HAP-1 (cell line): ENCODE measurements at places on chromosomes 16 and 17.

DNA sequence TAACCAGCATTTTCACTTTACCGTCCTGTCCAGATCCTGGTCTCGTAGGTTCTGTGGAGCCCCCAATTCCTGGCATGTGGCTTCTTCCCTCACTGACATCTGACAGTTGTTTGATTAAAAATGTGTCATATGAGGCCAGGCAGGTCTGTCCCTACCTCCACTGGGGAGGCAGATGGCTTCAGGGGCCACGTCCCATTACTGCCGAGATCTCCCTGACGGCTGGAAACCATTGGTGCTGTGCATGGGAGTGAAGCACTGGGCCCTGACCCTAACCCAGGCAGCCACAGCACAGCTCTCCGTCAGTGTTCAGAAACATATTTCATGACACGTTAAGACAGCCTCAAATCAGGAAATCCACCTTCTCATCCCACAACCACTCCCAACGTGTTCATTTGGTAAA lies 77.5 kb downstream of the GNAO1 start:
- no peak for DNase-seq

DNA sequence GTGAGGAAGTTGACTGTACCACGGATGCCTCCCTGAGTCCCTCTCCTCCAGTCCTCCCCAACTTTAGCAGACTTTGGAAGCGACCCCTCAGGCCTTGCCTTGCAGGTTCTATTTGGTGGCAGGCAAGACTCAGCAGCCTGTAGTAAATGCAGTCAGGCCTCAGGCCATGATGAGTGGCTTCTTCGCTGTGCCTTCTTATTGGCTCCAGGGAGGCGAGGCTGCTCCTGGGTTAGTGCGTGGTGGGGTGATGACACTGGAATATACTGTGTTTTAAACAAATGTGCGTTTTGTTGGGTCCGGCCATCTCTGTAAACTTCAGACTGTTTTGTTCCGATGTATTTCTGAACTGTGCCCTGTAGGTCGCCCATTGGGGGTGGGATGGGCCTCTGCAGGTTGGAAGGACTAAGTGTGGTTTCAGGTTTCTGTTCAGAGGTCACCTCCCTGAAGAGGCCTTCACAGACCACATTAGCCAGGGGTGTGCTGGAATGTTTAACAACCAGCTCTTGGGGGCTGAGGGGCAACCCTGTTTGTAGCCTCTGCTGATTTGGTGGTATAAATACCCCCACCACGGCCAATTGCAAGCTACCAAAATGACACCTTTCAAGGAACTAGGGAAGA lies 62.5 kb downstream of the CYLD start:
- no peak for DNase-seq

DNA sequence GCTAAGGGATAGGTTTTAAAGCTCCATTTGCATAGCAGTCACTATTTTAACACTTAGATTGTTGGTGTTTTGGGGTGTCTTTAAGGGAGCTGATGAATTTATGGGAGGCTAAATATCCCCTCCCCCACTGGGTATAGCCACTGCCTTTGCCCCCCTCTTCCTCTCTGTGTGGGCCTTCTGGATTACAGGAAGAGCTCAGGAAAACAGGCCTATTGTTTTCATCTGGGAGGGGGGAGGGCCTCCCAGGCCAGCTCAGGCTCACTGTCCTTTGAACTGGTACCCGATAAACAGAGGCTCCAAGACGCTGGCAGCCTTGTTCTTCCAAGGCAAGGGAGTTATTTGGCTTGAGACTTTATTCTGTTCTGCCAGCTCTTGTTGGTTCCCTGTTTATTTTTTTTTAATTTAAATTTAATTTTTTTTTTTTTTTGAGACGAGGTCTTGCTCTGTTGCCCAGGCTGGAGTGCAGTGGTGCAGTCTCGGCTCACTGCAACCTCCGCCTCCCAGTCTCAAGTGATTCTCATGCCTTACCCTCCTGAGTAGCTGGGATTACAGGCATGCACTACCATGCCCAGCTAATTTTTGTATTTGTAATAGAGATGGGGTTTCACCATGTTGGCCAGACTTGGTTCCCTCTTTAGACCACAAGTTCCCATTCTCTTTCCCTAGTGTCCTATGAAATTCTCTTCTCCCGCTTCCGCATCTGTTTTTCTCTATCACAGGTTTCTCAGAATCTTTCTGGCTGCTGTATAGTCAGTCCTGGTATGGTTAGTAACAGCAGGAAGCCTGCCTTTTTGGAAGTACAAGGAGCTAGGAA lies 25.1 kb downstream of the MINK1 start:
- DNase-seq = no peak

- DNase-seq = no peak
Observed at GRCh38 chr17:8898126-8898525, 30.7 kb upstream of the PIK3R6 start.

DNA sequence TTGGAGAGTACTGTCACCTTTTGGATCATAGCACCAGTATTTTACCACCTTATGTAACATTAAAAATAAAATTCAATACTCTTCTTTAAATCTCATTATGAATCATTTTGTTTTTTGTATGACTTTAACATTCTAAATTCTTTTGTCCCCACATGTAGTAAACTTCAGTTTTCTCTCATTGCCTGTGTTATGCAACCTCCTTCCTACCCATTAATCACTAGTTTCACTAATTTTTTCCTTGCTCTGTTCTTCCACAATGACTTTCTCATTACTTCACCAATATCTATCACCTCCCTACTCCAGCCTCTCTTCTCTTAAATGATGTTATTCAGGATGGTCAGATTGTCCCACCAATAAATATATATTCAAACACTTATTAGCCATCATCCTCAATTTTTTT lies 68.7 kb downstream of the TTC19 start:
- no peak for DNase-seq

DNA sequence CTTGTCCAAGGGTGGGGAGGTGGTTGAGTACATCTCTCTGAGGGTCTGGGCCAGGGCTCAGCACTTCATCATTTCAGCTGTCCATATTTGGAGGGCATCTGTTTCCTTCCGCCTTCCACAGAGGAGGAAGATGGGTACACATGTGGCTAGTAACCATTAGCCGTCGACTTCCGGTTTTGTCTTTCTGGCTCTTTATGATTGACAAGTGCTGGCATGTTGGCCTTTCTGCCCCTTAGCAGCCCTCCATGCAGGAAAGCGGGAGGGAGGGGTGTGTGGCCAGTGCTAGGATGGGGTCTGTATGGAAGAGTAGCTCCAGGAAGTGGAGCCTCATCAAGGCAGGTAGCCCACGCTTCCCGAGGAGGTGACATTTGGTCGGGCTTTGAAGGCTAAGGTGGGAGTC lies 69.6 kb downstream of the RAI1 start:
- DNase-seq = no peak

- peak; percentile 22 for DNase-seq
Observed at GRCh38 chr16:75836347-75837010, 110.2 kb upstream of the CPHXL start.

- no peak for DNase-seq
Observed at GRCh38 chr17:46770818-46771560, 47.5 kb downstream of the WNT3 start.

DNA sequence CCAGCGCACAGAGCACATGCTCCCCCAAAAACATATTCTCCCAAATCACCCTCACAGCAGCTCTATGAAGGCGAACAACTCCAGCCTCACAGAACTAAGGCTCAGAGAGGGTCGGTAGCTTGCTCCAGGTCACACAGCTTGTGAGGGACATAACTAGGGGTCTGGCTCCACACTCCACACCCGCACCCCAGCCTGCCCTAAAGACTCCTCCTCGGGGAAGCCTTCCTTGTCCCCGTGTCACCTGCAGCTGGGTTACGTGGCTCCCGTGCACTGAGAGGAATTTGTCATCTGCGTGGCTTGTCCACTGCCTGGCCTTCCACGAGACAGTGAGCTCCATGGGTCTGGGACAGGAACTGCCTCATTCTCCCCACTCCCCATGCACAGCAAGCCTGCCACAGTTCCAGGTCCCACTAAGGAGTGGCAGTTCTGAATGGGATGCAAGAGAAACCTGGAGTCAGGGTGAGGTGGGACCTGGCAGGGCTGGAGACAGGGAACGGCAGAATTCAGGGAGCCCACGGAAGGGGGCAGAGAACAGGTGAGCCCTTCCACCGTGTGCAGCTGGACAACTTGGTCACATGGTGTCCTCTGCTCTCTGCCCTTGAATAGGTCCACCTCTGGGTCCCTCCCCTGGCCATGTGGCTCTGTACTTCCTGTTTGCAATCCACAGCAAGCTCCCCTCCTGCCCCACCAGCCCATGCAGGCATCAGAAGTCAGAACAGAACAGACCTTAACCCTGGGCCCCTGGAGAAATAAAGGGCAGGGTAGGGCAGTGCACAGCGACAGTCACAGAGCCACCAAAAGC lies 27.4 kb downstream of the TNFRSF13B start:
- DNase-seq = no peak

GRCh38 chr17:20086416-20087076 lies 77.4 kb downstream of the SPECC1 start:
- DNase-seq = no peak

DNA sequence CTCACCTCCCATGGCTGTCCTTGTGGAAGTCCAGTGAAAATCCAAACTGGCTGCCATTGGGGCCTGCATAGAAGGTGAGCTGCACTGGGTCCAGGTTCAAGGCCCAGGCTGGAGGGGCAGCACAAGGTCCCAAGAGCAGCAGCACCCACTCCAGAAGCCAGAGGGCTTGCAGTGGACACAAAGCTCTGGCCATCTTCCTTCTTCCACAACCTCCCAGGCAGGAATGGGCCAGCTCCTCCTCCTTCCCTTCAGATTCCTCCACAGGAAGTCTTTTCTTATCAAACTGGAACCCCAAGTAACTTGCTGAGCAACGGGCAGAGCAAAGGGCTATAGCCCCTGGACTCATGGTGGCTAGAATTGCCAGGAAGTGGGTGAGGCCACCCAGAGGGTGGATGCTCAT lies at the start of gene ITGA2B:
Gene ITGA2B, minus strand, starts transcription at position 369 of the 400 bp plus-strand sequence. Its CDS starts 176 bp downstream, at position 193.
- DNase-seq = no peak

- no peak for DNase-seq
Observed at GRCh38 chr17:73103641-73104335, 11.3 kb upstream of the SLC39A11 start.

DNA sequence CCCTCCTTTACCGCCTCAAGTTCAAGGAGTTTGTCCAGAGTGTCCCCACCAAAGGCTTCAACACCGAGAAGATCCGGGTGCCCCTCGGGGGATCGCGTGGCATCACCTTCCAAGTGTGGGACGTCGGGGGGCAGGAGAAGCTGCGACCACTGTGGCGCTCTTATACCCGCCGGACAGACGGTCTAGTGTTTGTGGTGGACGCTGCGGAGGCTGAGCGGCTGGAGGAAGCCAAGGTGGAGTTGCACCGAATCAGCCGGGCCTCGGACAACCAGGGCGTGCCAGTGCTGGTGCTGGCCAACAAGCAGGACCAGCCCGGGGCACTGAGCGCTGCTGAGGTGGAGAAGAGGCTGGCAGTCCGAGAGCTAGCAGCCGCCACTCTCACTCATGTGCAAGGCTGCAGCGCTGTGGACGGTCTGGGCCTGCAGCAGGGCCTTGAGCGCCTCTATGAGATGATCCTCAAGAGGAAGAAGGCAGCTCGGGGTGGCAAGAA lies 1.1 kb downstream of the ARL4D start:
- DNase-seq = no peak

DNA sequence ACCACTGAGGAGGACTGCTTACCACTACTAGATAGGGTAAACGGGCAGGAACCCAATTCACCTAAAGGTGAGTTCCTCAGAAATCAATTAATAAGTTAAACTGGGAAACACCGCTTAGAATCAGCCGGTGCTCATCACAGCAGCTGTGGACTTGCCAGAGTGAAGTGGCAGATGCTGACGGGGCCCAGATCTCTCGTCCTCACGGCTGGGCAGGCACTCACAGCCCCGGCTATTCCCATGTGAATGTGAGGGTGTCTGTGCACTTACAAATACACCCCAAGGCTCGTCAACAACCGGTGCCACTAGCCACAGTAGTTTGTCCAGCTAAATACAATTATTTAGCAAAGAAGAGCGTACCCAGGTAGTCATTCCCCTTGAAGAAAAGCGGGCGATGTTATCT lies 29.7 kb downstream of the MBTPS1 start:
- DNase-seq = no peak

DNA sequence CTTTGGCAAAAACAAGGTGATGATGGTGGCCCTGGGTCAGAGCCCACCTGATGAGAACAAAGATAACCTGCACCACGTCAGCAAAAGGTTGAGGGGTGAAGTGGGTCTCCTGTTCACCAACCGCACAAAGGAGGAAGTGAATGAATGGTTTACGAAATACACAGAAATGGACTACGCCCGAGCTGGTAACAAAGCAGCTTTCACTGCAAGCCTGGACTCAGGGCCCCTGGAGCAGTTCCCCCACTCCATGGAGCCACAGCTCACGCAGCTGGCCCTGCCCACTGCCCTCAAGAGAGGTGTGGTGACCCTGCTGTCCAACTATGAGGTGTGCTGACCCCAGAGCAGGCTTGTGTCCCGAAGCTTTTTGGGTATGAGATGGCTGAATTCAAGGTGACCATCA lies 29.7 kb upstream of the DLX4 start:
- DNase-seq = no peak

GRCh38 chr17:57288773-57289121 lies 32.4 kb downstream of the MSI2 start:
- no peak for DNase-seq

- DNase-seq = no peak
Observed at GRCh38 chr17:9487406-9487805, 88.2 kb downstream of the STX8 start.

GRCh38 chr17:50865060-50865867 lies 890 bp downstream of the TOB1 start:
- peak; percentile 61 for DNase-seq

GRCh38 chr16:69089091-69089910 lies 16.2 kb upstream of the HAS3 start:
- DNase-seq = no peak

DNA sequence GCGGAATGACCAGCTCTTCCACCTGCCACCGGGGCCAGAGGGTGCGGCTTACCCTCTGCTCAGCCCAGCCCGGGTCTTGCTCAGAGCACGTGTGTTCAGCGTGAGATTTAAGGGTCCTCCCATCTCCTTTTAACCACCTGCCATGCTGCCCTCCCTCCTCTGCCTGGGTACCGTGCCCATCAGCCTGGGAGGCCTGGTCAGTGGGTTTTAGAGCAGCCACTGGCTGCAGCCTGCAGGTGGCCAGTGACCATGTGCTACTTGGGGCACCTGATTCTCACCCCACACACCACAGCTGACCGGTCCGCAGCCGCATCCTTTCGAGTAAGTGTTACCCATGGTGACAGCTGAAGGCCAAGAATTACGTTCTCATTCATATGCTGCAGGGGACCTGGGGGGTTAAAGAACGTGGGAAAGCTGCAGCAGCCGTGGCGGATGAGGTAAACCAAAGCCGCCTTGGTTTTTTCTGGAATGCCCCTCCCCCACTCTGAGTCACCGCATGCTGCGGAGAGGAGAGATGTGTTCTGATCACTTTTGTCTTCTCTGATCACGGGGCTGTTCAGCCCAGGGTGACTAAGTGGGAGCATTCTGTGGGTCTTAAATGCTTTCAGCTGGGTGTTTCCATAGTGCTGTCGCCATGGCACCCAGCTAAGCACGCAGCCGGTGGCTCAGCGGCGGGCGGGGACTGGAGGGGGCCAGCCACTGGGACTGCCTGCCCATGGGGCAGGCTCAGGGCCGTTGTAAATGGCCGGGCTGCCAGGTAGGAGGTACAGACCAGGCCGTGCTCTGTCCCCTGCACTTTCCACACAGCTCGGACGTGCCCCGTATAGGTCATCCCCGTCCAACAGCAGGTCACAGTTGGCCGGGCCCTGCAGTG lies 59.8 kb downstream of the BAIAP2 start:
- DNase-seq = peak; percentile 96
